CD4-positive, alpha-beta T cell treated with Interleukin-2 at 100 ng/mL for 4 hours (primary cell): ENCODE measurements at places on chromosomes 6 and 20.
A peak's percentile ranks its signal among the peaks of the same experiment; 100 is the strongest.

DNA sequence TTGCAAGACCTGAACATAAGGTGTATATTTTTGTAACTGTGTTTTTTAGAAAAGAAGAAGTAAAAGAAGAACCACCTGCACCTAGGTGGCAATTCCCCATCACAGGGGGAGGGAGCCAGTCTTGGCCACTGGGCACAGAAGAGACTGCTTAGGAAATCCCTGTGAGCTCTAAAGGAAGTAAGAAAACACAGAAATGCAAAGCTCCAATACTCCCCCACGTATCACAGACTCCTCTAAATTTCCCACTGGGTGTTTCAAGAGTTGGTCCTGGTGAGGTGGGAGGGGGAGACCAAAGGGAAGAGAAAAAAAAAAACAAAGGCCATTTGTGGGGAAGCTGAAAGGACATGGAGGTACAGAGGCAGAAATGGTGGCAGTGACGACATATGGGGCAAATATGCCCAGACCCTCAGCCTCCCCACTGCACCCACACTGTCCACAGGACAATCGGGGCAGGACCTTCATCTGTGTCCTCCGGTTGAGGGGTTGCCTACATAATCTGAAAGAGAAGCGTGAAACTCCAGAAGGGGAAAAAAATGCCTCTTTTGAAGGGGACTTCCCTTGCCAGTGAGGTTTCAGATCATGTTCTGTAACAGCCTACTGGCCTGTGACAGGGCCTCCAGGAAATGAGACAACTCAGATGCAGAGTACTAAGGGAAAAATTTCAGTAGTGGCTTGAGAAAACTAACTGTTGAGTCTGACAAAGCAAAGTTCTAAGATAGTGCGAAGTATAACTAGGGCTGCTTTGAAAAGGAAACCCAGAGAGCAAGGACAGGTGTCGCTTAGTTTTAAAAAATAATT, 226.2 kb upstream of the MARCKS start:
- DNase-seq, result peak; percentile 41

GRCh38 chr6:132566404-132566803, 3.7 kb upstream of the TAAR6 start:
- no peak for DNase-seq

GRCh38 chr20:44247586-44248409, 690 bp downstream of the GDAP1L1 start:
- no peak for DNase-seq

DNA sequence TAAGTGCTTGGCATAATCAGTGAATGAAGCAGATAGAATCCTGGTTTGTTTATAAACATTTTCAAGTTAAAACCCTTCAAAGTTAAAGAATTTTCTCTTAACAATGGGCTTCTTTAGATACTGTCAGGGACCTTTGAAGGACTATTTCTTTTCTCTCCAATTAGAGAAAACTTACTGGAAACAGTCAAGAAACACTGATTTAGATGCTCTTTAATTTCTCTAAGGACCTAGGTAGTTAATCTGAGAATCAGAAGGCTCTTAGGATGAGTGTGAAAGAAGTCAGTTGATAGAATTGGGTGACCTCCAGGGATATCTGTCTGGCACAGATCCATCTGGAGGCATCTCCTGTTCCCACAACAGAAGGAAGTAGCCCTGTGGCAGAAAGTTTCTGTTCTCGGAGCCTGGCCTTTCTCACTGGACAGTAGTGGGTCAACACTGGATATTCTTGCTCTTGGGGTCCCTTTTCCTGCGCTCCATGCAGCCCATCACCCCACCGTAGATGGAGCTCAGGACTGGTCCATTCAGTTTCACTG, 22.5 kb downstream of the KIAA0408 start:
- no peak for DNase-seq

DNA sequence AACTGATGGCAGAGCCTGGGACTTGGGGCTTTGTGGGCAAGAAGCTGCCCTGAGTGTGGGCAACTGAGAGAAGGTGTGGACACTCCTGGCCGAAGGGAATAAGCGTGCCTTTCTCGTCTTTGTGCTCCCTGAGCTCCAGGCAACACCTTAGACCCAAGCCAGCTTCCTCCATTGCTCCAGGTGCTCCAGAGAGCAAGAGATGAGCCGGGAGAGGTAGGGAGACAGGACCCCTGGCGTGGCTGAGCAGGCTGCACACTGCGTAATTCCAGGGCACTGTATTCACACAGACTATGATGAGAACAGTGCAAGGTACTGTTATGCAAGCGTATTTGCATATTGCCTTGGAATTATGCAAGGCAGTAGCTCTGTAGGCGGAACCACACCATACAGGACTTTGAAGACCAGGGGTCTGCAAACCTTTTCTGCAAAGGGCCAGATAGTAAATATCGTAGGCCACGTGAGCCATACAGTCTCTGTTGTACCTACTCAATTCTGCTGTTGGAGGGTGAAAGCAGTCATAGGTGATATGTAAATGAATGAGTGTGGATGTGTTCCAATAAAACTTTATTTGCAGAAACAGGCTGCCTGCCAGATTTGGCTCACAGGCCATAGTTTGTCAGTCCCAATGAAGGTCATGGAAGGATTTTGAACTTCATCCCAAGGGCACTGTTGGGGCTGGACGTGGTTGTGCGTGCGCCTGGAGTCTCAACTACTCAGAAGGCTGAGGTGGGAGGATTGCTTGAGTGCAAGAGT, 42.1 kb upstream of the FAM83D start:
- DNase-seq, result no peak

- DNase-seq, result no peak
These were observed 185.3 kb upstream of the AGPAT4 start for GRCh38 chr6:161459008-161459615.

GRCh38 chr20:4369798-4370124, 351.9 kb upstream of the PRND start:
- DNase-seq, result peak; percentile 8

DNA sequence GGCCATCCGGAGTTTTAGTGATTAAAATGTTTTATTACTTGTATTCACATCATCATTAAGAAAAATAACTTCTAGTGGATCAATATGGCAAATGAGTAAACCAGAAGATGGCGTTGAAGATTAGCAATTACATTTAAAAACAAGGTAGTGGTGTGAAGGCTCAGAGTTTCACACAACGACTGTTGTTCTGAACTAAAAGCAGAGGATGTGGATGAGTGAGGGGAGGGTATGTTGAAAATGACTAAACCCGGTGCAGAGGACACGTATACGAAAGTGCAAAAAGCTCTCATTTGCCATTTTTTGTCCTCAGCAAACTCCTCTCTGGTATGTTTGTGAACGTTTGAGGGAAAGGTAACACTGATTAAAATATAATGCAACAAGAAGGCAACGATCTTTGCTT, 1.9 kb upstream of the IRF4 start:
- DNase-seq, result peak; percentile 70

- no peak for DNase-seq
These were observed 23.8 kb upstream of the GCM1 start for GRCh38 chr6:53172468-53172803.

DNA sequence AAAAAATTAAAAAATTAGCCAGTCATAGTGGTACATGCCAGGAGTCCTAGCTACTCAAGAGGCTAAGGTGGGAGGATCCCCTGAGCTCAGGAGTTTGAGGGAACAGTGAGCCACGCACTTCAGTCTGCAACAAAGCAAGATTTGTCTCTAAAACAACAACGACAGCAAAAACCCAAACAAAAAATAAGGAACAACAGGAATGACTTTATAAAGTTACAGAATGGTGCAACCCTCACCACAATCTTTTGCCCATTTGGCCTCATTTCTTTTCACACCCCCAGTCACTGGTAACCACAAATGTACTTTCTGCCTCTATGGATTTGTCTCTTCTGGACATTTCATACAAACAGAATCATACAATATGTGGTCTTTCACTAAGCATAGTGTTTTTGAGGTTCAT, 16.7 kb upstream of the ZFAND3 start:
- no peak for DNase-seq

GRCh38 chr20:21701171-21701876, 4.1 kb upstream of the PAX1 start:
- DNase-seq, result no peak

DNA sequence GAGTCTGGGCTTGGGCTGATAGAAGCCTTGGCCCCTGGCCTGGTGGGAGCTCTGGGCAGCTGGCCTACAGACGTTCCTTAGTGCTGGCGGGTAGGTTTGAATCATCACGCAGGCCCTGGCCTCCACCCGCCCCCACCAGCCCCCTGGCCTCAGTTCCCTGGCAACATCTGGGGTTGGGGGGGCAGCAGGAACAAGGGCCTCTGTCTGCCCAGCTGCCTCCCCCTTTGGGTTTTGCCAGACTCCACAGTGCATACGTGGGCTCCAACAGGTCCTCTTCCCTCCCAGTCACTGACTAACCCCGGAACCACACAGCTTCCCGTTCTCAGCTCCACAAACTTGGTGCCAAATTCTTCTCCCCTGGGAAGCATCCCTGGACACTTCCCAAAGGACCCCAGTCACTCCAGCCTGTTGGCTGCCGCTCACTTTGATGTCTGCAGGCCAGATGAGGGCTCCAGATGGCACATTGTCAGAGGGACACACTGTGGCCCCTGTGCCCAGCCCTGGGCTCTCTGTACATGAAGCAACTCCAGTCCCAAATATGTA, 957 bp upstream of the VEGFA start:
- DNase-seq, result no peak

DNA sequence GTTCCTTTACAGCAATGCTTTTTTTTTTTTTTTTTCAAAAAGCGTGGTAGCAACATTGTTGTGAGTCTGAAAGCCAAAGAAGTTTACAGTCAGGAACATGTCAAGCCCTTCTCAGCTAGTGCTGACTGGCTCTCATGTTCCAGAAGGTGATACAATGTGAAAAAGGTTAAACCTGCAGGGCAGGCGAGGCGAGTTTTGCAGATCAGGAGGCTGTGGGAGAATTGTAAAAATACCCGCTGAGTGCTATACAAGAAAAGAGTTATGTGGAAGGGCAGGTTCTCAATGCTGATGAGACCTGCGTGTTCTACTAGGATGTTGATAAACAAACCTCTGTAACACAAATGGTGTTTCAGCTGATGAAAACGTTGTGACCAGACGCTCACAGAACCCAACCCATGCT, 30.9 kb upstream of the RPP40 start:
- DNase-seq, result no peak

- no peak for DNase-seq
These were observed 314.8 kb downstream of the QKI start for GRCh38 chr6:163729127-163729872.

DNA sequence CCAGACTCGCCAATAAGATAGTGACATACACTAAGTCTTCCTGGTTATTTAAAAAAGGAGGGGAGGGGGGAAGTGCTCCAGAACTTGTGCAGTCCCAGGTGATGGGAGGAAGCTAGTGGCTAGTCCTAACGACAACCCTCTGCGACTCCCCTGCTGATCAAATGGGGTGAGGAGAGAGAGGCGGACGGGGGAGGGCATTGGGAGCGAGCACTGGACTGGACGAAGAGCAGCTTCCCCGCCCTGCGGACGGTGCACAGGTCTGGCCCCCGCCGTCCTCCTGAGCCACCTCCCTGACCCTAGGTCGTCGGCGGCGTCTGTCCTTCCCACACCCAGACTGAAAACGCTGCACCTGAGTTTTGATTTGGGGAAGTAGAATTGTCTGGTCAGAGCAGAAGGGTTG, 2.2 kb upstream of the OLIG3 start:
- no peak for DNase-seq

- DNase-seq, result no peak
These were observed 94.0 kb downstream of the CD83 start for GRCh38 chr6:14211562-14211942.

GRCh38 chr6:366389-367297, 24.9 kb upstream of the IRF4 start:
- DNase-seq, result no peak
